ENCODE measurements at places on chromosomes 5 and 9.

DNA sequence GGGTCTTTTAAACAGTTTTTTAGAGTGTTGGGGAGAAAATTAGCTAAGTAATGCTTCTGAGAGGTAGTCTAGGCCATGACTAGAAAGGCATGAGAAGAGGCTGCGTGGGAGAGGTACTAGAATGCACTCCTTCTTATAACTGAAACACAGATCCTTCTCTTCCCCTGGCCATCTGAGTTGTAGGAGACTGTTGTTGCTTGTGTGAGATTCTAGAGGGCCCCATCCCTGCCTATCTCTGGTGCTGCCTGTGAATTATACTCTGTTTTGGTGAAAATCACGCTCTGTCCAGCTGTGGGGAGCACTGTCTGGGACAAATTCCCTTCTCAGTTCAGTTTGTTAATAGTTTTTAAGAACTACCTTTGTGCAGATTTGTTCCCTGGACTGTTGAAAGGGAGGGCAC lies 37.5 kb downstream of the MAP1B start:
- no peak for DNase-seq

DNA sequence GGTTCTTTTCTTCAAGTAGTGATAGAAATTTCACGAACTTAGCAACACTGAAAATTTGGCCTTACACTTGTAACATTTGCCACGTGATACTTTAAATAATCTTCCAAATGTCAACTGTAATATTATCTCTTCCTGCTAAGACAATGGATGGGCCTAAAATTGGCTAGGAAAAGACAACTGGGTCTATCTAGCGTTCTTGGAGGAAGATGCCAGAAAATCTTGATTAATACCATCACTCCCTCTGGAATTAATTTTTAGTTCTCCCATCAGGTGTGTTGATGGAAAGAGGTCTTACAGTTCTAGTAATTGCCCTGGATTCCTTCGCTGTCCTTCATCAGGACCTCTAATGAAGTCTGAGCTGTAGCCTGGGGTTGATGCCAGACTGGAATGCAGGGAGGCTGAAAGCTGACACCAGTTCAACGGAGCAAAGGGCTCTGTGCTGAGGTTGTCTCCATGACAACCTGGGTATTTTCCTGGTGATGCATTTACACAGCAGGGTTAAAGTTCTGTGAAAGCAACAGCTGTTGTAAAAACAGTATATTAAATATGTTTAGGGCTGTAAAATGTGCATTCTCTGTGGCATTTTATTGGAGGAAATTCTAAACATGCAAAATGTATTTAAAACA lies 92.3 kb downstream of the GAS1 start:
- no peak for DNase-seq

GRCh38 chr5:164119806-164120447 lies 614.5 kb downstream of the MAT2B start:
- no peak for DNase-seq

DNA sequence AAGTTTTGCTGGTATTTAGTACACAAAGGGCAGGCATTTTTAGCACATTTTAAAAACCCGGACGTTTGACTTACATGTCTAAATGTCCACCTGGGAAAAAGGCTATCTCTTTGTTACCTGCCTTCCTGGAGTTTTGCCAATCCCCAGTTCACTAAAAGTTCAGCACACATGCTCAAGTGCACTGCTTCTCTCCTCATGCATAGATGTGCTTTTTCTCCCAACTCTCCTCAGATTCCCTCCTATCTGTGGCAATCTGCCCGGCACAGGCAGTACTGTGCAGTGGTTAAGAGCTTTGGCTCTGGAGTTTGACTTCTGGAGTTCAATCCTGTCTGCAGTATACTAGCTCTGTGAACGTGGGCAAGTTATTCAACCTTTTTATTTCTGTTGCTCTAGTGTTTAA lies 8.3 kb upstream of the CCNO start:
- no peak for DNase-seq

GRCh38 chr9:9820436-9820835 lies 792.4 kb downstream of the PTPRD start:
- DNase-seq = no peak

DNA sequence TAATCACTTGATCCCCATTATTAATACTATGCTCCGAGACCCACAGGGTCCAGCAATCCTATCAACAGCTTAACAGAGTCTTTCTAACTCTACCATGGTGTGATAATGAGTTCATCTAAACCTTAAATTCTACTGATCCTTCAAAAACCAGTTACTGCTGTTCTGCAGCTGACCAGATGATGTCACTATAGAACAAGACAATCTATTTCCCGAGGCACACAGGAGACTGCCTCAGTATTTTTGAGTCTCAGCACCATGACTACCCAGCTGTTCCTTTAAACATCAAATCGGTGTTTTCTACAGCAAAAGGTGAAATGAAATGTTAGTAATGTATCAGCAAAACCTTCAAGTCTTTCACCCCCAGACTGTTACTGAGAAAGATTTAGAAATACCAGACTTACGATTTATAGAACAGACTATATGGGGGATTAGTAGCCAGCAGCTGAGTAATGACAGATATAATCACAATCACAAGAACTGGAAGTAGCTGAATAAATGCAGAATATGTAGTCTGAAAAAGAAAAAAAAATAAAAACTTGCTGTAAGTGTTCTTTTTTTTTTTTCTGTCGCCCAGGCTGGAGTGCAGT lies 16.9 kb downstream of the DNAJC18 start:
- no peak for DNase-seq

DNA sequence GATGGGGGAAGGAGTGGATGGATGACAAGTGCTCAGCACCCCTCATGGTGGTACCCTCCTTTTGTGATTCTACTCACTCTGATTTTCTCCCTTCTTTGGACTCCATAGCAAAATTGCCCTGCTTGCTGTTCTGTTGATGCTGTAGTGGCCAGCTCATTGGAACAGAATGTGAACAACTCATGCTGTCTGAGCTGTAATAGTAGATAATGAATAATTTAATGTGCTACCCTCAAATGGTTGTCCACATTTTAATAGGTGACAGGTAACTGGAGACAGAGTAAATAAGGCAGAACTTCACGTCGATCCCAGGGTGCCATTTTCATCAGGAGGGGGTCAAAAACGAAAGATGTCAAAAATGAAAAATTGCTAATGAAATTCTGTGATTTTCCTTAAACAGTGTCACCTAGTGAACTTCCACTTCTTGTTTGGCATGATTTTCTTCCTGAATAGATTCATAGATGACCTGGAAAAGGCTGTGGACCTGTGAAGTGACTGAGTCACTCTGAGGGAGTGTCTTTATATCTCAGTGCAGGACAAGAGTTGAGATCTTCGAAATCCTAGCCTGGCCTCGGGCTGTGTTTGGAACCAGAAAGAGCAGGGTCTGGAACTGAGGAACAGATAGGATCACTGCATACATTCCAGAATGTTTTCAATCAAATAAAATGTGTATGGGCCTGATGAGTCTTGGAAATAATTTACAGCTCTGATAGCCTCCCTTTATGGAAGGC lies 270.2 kb downstream of the PSAT1 start:
- DNase-seq = no peak

DNA sequence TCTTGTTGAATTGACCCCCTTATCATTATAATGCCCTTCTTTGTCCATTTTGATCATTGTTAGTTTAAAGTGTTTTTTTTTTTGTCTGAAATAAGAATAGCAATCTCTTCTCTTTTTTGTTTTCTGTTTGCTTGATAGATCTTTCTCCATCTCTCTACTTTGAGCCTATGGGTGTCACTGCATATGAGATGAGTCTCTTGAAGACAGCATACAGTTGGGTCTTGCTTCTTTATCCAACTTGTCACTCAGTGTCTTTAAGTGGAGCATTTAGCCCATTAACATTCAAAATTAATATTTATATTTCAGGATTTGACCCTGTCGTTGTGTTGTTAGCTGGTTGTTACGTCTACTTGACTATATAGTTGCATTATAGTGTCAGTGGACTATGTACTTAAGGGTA lies 135.4 kb downstream of the HMHB1 start:
- DNase-seq = no peak

DNA sequence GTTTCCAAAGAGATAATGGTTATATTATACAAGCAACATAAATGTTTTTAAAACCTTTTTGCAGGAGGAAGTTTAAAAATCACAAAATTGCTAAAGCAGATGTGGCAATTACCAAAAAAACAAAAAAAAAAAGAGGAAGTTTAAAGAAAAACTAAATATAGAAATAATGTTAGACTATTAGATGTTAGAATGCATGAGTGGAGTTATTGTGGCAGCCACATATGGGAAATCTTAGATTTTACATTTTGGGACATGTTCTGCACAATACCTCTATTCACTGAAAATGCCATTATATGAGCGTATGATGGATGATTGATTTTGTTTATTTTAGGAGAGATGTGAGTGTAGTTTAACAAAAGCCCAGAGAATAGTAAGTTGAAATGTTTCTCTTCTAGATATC lies 31.2 kb upstream of the DTWD2 start:
- no peak for DNase-seq

- DNase-seq = no peak
These were observed 2.1 kb downstream of the ANKRD33B start for GRCh38 chr5:10565785-10566542.

DNA sequence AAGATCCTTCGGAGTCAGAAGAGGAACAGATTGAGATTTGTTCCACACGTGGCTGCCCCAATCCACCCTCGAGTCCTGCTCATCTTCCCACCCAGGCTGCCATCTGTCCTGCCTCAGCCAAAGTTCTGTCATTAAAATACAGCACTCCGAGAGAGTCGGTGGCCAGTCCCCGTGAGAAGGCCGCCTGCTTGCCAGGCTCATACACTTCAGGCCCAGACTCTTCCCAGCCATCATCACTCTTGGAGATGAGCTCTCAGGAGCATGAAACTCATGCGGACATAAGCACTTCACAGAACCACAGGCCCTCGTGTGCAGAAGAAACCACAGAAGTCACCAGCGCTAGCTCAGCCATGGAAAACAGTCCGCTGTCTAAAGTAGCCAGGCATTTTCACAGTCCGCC lies 85.9 kb downstream of the GOLPH3 start:
- no peak for DNase-seq

All from posterior vena cava (tissue), 2 donors.